ENCODE measurements at places on chromosomes 11 and 22. TPM values are rescaled to one million over a fixed set of nuclear protein-coding genes. Genes with fewer than 3 reads are reported as not detected.

DNA sequence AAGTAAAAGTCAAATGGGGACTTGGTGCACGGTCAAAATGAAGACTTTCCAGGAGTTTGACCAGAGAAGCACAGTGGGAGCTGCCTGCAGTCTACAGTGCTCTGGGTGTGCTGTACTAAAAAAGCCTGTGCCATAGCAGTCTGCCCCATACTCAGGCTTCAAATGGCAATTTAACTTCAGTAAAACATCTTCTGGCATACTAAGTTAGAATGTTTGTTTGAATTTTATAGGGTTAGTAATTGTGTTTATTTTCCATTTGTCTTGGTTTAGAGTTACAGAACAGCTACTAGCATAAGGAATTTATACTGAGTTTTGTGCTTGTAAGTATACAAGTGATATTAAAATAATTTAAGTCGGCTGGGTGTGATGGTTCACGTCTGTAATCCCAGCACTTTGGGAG, 29.3 kb upstream of the LIPT2 start:
- DNase-seq: no peak

DNA sequence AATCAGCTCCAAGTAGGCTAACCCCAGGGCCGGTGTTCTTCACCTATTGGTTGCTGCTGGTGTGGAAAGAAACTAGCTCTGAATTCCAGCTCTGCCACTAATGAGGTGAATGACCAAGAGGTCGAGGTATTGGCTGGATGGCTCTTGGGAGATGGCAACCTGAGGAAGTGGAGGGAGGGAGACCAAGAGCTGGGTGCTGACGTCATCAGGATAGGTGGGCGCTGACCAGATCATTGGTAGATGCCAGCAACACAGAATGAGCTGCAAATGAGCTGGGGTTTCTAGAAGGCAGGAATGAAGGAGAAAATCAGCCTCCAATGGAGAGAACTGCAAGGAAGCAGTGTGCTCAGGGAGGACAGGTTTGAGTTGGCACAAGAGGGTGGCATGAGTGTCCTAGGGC, 14.7 kb upstream of the CSF2RB start:
- no peak for DNase-seq

CLCF1 gene
- not detected for total RNA-seq

- peak; percentile 61 for DNase-seq
Observed at GRCh38 chr11:72584293-72584938, 89.8 kb downstream of the PDE2A start.

DNA sequence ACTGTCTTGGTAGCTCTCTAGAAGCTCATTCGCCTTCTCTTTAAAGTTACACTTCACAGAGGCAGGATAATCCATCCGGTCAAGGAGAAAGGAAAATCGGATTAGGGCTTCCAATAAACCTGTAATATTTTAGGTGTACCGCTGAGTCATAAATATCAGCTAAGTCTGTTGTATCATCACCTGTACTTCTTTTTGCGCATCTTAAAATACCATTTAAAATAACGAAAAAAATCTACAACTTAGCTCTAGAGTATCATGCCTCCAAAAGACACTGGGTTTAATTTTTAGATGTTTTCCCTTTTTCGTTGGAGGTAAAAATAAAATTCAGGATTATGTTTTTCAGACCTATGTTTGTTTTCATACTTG, 41.5 kb upstream of the INCENP start:
- DNase-seq: no peak

DNA sequence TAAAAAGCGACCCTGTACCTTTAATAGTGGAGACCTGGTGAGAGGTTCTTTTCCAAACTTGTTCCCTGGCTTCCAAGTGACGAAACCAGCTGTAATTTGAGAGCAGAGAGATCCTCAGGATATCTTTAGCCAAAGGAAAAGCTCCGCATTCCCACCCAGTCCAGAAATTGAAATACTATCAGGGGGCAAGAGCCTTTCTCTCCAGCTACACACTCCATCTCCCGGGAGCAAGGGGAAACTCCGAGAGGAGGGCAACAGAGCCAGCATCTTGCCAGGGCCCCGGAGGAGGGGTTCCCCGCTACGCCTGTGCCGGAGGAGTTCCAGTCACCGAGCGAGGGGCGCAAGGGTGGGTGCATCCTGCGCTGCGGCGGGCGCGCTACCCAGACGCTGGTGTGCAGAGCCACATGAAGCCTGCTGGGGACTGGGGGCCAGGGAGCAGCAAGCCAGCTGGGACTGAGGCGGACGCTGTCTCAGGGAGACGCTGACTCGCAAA, at the start of gene FIBIN:
FIBIN (plus strand) TSS at position 148 of the 493 bp plus-strand sequence. CDS start 415 bp downstream, outside the sequence.
- no peak for DNase-seq

GRCh38 chr11:35061516-35062440, 77.2 kb upstream of the CD44 start:
- no peak for DNase-seq

OSM gene
- total RNA-seq: 16.1 TPM

DNA sequence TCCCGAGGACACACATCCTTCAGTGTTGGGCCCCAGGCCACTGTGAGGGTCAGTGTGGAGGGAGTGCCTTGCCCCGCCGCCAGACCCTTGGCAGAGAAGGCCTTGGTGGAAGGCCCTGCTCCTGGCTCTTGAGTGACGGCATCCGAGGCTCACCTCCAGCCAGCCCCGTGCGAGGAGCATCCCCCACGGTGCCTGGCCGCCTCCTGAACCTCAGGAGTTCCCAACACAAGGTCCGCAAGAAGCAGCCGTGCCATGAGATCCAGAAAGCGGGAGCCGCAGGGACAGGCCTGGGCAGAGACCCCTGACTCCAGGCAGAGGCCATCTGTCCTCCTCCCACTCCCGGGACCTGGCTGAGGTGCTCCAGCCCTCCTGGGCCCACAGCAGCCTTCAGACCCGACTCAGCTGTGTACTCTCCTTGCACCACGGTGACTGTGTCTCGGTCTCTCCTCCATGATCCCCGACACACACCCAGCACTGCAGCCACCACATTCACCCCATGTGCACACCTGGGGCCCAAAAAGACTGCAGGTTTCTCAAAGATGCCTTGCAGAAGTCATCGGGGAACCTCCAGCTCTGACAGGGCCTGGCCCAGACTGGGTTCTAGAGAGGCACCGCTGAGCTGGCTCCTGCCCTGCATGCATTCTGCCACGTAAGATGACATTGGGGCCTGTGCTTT, 870.2 kb downstream of the BRD1 start:
- DNase-seq: no peak

LMO2 gene
- total RNA-seq: not detected

DNA sequence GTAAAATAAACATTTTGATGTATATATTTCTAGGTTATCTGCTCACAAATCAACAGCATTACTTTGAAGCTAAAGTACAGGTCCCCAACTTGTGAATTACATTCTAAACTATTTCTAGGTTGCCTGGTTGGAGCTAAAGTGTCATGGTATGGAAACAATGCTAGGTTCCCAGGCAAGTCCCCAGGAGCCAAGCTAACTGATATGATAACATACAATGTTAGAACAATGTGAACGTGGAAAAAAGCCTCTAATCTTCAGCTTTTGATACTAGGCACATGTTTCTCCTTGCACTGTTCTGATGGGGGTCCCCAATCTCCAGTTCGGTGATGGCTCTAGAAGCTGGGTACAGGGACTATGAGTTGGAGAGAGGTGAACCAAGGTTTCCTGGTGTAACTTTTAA, 109.8 kb downstream of the ARL14EP start:
- DNase-seq: no peak

HBG2 gene
- not detected for total RNA-seq

DNA sequence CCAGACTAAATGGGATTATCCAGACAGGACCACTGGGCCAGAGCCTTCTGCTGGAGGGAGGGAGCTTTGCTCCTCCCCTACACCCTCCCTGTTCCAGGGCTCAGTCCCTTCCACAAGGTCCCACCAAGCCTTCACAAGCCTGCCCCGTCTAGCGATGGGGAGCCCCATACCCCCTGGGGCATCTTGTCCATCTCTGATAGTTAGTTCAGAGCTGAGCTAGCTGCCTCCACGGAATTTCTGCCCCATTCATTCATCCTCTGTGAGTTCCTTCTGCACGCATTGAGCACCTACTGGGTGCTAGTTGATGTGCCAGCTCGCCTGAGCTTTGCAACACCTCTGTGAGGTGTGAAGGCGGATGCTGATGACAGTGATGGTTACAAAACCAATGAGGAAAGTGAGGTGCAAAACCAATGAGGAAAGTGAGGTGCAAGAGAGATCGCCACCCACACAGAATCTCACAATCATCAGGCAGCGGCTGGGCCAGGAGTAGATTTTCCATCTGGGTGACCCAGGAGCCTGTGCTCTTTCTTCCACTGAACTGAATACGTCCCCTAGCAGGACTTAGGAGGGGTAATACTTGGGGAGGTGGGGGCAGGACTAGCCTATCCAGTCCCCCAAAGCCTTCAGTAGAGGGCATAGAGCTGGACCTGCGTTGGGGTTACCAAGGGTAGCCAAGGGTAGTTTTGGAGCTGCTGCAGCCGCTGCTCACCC, 21.5 kb upstream of the CBX7 start:
- no peak for DNase-seq

DNA sequence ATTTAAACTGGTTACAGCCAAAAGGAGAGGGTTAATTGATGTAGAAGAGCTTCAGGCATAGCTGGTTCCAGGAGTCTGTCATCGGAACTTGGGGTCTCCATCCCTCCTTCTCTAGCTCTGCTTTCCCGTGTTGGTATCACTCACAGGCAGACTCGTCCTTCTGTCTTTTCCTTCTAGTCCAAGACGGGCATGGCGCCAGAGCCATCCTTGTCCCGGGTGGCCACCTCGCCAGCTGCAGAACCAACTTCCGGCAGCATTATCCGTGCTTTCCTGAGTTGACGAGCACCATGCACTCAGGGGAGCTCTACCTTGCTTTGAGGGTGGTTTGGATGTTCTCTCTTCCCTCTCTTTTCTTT, 14.7 kb downstream of the LINC01488 start:
- no peak for DNase-seq

HORMAD2 gene
- not detected for total RNA-seq

DNA sequence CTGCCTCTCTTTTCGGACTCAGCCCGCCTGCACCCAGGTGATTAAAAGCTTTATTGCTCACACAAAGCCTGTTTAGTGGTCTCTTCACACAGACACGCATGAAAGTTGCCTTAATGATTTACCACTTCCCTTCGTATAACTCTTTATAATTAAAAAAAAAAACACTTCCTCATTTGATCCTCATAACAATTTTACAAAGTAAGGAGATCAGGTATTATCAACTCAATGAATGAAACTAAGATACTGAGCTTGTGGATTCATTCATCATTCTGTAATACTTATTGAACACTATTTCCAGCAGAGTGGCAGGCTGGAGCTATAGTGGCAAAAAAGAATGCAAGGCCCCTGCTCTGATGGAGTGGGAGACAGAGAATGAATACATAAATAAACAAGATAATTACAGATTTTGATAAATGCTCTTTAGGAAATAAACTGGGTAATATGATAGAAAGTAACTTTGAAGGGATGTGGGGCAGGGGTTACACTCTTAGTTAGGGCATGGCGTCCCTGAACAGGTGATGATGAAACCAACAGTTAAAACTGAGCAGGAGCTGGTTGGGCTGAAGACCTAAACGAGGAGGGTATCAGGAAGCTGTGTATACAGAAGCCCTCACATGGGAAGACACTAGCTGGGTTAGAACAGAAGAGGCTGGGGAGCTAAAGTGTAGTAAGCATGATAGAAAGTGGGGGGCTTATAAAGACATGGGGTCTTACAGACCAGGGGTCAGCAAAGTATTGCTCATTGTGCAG, 5.4 kb upstream of the CRTAM start:
- DNase-seq: no peak

ARRB1 gene
- total RNA-seq: 11.5 TPM

DNA sequence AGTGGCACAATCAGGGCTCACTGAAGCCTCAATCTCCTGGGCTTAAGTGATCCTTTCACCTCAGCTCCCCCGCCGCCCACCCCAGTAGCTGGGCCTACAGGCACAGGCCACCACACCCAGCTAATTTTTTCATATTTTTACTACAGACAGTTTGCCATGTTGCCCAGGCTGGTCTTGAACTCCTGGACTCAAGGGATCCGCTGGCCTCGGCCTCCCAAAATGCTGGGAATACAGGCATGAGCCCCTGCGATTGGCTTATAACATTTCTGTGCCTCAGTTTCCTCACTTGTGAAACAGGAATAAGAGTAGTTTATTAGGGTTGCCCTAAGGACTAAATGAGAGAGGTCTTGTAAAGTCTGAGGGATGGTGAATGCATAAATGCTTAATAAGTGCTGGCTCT, 1.2 kb downstream of the VSTM5 start:
- no peak for DNase-seq

GRCh38 chr11:131912134-131912533, 541.7 kb downstream of the NTM start:
- DNase-seq: no peak

DNA sequence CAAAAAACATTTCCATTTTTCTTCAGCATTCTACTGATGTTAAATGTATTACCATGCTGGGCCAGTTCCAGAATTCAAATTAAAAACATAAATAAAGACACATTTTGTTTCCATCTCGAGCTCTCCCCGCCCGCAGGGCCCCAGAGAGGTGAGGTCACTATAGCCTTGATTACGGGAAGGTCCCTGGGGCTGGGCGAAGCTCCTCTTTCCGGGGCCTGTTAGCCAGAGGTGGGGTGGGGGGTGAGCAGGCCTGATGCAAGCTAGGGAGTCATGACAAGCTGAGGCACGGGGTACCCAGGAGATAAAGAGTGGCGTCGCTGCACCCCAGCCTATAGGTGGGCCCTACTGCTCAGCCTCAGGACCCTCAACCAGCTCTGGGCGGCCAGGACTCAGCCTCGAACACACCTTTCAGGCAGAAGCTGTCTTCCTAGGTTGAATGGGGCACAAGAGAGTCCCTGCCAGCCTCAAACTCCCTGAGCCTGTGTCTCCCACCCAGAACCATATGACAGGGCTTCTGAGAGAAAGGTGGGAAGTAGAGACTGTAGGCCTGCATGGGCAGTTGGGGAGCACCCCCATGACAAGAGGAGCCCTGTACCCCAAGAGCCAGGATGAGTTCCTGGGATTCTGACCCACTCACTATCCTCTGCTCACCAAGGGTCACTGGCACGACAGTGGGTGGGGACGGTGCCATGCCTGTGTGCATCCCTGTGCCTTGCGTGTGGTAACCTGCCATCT, 34.8 kb downstream of the KCNQ1OT1 start:
- no peak for DNase-seq

DNA sequence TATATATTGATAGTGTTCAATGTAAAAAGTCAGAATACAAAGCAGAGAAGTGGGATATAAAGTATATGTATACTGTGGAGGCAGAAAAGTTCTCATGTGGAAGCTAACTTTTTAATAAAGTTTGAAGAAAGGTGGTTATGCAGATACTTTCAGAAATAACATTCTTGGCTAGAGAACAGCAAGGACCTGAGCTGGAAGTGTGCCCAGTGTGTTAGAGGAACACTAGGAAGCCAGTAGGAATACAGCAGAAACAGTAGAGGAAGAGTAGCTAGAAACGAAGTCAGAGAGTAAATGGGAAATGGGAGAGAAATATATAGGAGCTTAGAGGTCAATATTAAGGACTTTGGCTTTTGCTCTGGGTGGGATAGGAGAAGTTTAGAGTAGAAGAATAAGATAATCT, 464.9 kb upstream of the CCDC90B start:
- no peak for DNase-seq

- no peak for DNase-seq
Observed at GRCh38 chr11:19988598-19988997, 171.7 kb downstream of the DBX1 start.

DMC1 gene
- total RNA-seq: 10.8 TPM

PNPLA2 gene
- total RNA-seq: 24.5 TPM

FOLH1 gene
- total RNA-seq: not detected
